ENCODE measurements at places on chromosomes 6 and 20.

- no peak for DNase-seq
Measured at GRCh38 chr20:12528591-12529041, 480.2 kb upstream of the SPTLC3 start.

DNA sequence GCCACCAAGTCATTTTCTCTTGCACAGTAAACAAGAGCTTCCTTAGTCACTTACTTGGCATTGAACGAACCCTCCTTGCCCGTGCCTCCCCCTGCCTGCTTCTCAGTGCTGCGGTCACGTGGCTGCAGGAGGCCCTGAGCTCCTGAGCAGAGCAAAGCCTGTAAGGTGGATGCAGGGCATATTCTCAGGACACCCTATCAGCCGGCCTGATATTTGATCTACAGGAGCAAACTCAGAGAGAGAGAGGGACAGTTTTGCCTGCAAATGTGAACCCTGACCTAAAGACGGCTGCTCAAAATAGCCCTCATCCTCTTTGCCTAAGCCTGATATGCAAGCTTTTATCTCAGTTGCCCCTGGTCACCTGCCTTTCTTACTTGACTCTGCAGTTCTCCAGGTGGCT lies 93.0 kb upstream of the POPDC3 start:
- no peak for DNase-seq

DNA sequence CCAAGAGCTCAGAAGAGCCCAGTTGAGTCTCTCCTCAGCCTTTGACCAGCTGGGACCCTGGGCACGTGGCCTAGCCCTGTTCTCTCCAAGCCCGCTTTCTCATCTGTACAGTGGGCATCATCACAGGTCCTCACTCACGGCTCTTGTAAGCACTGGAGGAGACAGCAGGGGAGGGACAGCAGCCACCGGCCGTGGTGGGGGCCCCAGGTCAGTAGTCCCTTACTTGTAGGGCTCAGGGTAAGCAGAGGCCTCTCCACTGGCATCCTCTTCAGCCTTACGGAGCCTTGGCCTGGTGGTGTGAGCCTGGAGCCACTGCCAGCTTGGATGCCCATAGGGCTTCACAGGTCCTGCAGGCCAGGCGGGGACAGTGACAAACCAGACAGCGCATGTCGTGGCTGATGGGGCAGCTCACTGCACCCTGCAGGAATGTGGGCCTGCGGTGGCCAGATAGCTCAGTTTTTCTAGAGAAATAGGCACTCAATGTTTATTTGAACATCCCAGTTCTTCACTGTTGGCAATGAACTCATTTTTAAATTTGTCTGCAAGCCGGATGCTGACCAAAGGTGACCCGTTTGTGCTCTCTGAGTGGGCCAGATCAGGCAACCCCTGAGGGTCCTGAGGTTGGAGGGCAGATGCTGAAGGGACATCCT lies 65.1 kb downstream of the ADNP start:
- no peak for DNase-seq

GRCh38 chr20:5657190-5657875 lies 92.9 kb upstream of the SHLD1 start:
- peak; percentile 98 for DNase-seq

- no peak for DNase-seq
Measured at GRCh38 chr6:158756126-158756525, 63.0 kb downstream of the EZR start.

GRCh38 chr6:62283365-62283764 lies 2.7 kb downstream of the KHDRBS2 start:
- no peak for DNase-seq

- DNase-seq, result no peak
Measured at GRCh38 chr6:107506145-107506544, 16.2 kb downstream of the SOBP start.

DNA sequence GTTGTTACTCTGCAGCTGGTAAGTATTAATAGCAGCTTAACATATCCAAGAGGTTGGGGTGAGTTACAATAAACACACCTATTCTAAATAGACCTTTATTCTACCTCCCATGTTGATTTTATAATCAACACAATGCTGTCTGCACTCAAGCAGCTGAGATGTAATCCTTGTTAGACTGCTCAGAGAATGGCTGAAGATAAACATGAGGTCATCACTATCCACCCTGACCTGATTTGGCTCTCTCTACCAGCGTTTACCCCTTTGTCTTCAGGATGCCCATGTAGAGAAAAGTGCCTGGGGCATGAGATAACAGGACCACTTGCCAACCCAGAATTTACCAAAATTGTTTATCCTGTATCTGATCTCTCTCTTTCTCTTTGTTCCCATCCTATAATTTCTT lies 220.7 kb upstream of the DEFB112 start:
- no peak for DNase-seq

DNA sequence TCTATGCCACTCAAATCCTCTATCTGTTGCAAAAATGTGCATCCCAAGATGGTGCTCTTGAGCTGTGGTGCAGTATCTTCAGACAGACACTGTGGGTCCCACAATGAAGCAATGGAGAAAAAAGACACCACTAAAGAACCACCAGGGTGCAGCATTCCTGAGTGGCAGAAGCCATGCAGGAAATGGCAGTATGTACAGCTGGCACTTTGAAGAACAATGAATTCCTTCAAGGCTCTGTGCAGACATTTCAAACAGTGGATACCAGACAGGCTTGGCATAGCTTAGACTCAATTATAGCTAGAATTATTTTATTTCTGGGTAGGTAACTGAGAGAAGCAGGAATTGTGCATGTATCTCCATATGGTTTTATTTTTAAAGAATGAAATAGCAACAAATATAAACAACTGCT lies 24.0 kb upstream of the HDAC2 start:
- DNase-seq, result peak; percentile 77

- DNase-seq, result no peak
Measured at GRCh38 chr20:36742558-36742957, 3.3 kb downstream of the NDRG3 start.

- DNase-seq, result no peak
Measured at GRCh38 chr6:116773886-116774285, 8.4 kb upstream of the FAM162B start.

- no peak for DNase-seq
Measured at GRCh38 chr6:150937132-150937906, 71.8 kb downstream of the MTHFD1L start.

DNA sequence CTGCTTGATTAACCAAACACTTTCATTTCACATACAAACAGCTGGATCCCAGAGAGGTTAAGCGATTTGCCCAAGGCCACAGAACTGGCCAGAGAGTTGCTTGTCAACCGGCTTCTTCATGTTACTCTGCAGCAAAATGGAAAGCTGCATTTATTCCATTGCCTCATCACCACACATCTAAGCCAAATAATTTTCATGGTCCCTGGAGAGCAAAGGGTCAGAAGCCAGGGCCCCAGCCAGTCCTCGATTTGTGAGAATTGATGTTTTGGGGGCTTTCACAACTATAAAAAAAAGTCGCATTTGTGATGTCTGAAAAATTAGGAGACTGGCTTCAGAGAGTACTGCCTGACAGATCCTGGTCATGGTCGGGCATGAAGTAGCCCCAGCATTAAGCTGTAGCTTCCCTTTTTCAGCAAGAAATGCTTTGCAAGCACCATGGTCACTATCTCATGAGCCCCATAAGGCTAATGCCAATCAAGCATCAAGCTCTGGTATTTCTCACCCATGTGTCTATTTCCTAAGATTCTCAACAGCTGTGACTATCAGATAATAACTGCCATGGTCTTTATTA lies 95.8 kb downstream of the BANF2 start:
- DNase-seq, result no peak

GRCh38 chr20:2616634-2617033 lies 35.8 kb upstream of the NOP56 start:
- DNase-seq, result no peak

DNA sequence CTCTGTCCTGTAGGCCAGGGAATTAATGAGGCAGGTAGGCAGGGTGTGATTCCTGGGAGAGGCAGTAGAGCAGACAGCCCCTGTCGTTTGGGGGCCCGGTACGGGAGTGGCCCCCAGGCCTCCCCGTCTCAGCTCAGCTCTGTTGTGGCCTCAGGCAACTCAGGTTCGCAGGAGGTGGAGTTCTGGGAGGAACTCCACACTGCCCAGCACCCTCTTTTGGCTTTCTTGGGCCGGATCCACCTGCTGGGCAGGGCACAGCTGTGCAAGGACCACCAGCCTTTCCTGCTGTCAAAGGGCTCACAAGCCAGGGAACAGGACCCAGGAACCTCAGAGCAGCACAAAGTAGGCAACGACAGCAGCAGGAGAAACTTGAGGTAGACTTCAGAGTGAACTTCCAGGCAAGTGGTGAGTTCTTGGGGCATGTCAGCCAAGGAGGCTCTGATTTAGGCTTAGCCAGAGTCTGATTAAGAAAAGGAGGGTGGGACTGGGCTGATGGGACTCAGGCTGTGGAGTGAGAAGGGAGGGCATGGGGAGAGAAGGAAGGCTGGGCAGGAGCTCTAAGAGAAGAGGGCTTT lies 36.9 kb downstream of the RAB44 start:
- no peak for DNase-seq

- DNase-seq, result no peak
Measured at GRCh38 chr6:143191361-143191760, 130.7 kb downstream of the AIG1 start.

DNA sequence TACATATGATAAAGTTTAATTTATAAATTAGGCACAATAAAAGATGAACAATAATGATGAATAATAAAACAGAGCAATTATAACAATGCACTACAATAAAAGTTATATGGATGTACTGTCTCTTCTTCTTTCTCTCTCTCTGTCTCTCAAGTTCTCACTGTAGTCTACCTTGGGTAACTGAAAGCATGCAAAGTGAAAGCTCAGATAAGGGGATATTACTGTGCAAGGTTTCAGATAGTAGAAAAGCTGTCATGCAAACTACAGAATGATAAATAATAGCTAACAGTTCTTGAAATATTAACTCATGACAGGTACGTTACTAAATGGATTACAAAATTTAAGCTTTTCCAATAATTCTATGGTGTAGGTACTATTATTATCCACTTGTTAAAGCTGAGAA lies 311.9 kb upstream of the PRDM1 start:
- DNase-seq, result no peak

DNA sequence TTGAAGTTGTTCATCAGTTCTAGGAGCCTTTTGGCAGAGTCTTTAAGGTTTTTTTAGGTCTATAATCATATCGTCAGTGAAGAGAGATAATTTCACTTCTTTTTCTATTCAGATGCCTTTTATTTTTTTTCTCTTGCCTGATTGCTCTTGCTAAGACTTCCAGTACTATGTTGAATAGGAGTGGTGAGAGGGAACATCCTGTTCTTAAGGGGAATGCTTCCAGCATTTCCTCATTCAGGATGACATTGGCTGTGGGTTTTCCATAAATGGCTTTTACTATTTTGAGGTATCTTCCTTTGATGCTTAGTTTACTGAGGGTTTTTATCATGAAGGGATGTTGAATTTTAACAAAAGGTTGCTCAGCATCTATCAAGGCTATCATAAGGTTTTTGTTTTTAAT lies 109.5 kb downstream of the CLVS2 start:
- DNase-seq, result no peak

- no peak for DNase-seq
Measured at GRCh38 chr6:169677096-169677495, 24.7 kb downstream of the WDR27 start.

- DNase-seq, result no peak
Measured at GRCh38 chr6:56382416-56382940, 135.1 kb upstream of the COL21A1 start.

DNA sequence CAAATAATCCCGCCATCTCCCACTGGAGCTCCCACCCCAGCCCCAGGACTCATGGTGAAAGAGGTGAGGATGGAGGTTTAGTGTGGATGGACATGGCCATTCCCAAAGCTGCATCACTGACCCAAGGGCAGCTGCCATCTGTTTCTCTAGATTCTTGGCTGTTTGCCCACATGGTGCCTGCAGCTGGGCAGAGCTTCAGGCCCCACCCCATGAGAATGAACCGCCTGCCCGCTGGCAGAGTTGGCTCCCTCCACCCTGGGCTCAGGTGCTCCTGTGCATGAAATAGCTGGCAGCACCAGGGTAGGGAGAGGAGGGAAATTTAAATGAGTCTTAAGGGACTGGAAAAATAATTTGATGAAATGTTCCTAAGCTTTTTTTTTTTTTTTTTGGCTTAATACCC lies 17.4 kb downstream of the SCML4 start:
- no peak for DNase-seq

- no peak for DNase-seq
Measured at GRCh38 chr6:73586416-73586974, 65.7 kb upstream of the EEF1A1 start.

DNA sequence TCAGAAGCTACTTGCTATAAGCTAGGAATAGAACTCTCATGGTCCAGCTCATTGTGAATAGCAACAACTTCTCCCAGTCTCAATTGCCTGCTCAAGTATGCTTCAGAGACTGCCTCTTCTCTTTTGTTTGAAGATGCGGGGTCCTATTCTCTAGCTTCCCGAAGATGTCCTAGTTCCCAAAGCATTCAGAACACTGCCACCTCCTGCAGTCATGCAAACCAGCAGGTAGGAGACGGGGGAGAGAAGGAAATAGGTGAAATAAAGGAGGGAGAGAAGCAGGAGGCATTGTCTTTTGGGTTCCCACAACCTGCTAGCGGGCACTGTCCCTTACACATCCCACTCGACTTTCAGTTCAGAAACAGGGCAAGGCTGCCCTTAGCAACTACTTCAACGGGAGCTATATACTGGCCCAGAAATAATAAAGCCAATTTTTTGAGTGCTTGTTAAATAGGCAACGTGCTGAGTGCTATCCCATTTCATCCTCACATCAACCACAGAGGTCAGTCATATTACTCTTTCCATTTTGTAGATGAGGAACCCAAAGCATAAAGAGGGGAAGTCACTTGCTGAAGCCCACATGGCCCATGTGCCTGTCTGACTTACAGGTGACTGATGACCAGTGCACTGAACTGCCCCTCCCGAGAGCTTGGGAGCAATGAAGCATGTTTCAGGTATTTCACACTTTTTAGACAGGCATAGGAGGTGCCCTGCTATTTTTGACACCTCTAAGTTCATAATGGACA lies 61.9 kb upstream of the ATXN1 start:
- DNase-seq, result no peak

GRCh38 chr6:155974359-155974758 lies 518.7 kb upstream of the NOX3 start:
- DNase-seq, result no peak

DNA sequence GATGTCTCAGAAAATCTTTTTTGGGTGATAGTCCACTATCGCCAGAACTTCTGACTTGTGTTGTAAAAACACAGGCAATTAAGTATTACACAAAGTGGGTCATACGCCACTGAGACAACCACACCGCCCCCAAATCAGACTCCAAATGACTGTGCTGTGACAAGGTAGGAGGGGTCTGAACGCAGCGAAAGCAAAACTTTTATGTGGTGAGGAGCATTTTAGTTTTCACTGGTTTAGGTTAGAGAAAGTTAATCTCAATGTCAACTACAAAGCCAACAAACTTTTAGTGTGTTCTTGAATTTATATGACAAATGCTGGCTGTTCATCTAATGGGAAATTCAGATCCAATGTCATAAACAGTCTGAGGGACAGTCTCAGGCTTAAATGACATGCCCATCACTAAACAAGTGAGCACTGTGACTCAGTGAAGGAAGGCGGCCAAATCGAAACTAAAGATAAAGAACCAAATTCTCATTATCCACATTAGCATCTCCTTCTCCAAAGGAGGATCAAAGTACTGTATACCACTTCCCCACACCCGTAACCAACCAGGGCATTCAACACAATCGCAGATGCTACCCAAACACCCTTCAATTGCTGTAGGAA lies 186.7 kb downstream of the GJA10 start:
- no peak for DNase-seq
